ENCODE measurements at places on chromosomes 12 and 14.

DNA sequence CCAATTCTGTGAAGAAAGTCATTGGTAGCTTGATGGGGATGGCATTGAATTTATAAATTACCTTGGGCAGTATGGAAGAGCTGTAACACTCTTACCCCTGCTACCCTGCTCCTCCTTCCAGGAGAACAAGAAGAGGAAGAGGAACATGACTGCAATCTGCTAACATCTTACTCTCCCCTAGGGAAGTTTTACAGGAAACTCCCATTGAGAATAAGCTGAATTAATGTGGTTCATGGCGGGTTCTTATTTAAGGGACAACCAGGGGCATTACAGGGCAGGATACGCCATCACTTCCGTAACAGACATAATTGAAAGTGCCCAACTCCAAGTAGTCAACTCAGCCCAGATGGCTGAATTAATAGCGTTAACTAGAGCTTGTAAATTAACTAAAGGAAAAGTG, 9.4 kb upstream of the PSMC1 start:
- DNase-seq: no peak

- no peak for DNase-seq
Measured at GRCh38 chr12:78249578-78249977, 418.9 kb downstream of the NAV3 start.

- no peak for DNase-seq
Measured at GRCh38 chr12:108063192-108063591, 65.9 kb upstream of the WSCD2 start.

DNA sequence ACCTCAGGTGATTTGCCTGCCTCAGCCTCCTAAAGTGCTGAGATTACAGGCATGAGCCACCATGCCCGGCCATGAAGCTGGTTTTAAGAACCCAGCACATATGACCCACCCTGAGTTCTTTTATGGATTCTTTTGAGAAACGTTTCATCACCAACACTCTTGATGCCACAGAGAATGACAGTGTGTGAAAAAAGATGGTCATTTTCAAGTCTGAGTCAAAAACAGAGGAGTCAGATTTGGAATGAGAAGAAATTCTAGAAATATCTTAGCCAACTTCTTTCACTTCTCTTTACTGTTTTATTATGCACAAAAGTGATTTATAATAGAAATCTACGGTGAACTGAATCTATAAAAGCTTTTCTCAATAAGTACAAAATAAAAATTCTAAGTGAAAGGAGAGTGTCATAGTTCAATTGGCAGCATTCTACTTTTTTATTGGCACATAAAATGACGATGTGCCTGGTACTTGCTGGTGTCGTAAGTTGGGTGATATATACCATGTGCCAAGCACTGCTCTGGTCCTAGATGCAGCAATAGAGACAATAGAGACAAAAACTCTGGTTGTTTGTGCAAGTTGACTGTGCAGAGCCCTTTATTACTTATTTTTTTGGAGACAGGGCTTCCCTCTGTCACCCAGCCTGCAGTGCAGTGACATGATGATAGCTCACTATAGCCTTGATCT, 33.9 kb downstream of the CCDC177 start:
- DNase-seq: no peak

- no peak for DNase-seq
Measured at GRCh38 chr12:128818065-128819022, 5.4 kb downstream of the SLC15A4 start.

- no peak for DNase-seq
Measured at GRCh38 chr12:113287146-113287898, 47.6 kb downstream of the SLC8B1 start.

GRCh38 chr12:14650789-14651188, 45.6 kb downstream of the GUCY2C start:
- DNase-seq: no peak

GRCh38 chr12:42957561-42958290, 368.2 kb upstream of the PRICKLE1 start:
- DNase-seq: no peak

- DNase-seq: no peak
Measured at GRCh38 chr14:69715725-69716477, 51.0 kb upstream of the SRSF5 start.

- DNase-seq: no peak
Measured at GRCh38 chr12:49621651-49622500, 1.5 kb upstream of the PRPF40B start.

GRCh38 chr12:27821259-27821973, 41.4 kb upstream of the MANSC4 start:
- peak; percentile 36 for DNase-seq

DNA sequence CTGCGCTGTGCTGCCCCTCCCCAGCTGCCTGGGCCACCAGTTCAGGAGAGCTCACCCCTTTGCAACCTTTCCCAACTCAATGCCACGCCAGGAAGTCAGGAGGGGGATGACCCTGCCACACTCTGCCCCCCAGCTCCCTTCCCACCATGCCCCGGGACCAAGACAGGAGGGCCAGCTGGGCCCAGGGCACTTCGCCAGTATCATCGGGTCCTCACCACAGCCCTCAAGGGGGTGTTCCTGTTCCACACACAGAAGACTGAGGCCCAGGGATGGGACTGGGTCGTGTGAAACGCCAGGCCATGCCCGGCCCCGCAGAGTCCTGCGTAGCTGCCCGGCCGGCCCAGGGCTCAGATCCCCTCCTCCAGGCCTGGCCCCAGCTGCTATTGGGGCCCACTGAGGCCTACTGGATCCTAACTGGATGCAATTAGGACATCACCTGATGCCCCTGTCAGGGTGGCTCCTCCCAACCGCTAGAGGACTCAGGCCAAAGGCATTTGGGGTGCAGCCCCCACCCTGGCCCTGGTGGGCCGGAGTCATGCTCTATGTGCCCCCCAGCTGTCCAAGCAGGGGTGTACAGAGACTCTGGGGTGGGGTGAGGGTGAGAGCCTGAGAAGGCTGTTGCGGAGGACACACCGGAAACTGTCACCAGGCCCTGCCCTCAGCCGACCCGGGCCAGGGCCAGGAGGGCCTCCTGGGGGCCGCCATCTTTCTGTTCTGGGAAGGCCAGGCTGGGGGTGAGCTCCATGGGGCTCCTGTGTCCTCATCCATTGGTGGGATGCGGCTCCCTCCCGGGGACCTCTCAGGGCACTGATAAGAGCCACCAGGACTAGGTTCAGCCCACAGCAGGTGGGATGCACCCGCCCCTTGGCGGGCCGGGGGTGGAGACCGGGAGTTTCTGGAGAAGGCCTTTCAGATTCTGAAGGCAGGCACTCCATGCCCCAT, 29.3 kb upstream of the ANKRD9 start:
- no peak for DNase-seq

GRCh38 chr12:88985011-88985410, 367.3 kb downstream of the DUSP6 start:
- DNase-seq: no peak

DNA sequence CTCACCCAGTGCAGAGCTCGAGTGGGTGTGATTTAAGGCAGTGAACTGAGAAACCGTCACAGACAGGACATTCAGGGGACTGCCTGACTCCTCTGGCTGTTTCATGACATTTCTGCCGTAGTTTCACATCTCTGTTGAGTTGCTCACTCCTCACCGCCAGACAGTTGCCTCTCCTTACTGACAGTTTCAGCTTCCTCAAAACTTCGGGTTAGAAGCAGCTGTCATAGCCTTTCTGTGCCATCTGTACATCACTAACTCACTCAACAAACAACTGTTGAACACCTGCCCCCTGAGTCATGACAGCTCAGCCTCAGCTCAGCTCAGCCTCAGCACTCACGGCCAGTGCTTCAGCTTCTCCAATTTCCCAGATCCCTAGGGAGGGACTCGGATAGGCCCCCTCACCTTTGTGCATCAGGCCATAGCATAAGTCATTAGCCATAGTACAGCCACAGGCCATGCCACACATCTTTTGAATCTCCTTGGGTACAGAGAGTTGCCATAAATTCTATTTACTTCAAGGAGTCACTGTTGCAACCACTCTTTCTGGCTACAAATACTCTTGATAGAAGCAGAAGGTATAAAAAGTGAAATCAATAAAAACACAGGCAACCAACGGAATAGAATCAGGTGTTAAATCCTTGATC, 6.2 kb upstream of the SLC15A4 start:
- DNase-seq: no peak

- DNase-seq: peak; percentile 82
Measured at GRCh38 chr12:26113853-26114719, 10.8 kb downstream of the BHLHE41 start.

DNA sequence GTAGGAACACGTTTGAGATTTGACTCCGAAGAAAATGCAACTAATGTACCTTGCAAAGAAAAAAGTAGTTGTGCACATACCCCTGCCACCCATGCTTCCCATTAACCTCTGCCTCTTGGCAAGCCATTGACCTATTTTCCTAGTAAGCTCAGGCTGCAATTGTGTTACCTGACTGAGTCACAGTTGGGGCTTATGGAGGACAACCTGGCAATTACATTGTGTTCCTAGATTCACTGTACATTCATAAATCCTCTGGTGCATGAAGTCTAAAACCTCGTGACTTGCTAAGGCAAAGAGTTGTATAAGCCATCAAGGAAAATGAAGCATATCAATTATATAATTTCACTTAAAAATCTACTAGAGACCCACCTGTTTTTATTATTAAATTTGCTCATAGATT, 62.0 kb upstream of the DUSP6 start:
- DNase-seq: no peak

DNA sequence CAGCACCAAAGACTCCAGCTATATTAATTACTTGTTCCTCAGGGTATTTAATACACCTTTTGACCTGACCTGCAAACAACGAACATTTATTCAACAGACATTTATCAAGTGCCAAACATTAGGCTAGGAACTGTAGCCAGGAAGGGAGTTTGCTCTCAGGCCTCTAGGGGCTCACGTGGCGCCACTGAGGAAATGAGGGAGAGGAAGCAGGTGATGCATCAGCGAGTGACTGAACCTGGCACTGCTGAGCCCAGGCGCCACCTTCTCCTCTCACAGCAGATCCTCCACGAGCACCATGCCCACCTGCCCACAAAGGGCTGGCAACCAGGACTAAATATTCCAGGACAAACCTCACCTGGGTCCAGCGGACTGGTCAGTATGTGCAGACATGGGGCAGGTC, 50.2 kb downstream of the SETD3 start:
- DNase-seq: peak; percentile 21

- DNase-seq: no peak
Measured at GRCh38 chr12:26384536-26384935, 189.2 kb downstream of the SSPN start.

- no peak for DNase-seq
Measured at GRCh38 chr14:80047761-80048160, 163.5 kb downstream of the DIO2 start.

DNA sequence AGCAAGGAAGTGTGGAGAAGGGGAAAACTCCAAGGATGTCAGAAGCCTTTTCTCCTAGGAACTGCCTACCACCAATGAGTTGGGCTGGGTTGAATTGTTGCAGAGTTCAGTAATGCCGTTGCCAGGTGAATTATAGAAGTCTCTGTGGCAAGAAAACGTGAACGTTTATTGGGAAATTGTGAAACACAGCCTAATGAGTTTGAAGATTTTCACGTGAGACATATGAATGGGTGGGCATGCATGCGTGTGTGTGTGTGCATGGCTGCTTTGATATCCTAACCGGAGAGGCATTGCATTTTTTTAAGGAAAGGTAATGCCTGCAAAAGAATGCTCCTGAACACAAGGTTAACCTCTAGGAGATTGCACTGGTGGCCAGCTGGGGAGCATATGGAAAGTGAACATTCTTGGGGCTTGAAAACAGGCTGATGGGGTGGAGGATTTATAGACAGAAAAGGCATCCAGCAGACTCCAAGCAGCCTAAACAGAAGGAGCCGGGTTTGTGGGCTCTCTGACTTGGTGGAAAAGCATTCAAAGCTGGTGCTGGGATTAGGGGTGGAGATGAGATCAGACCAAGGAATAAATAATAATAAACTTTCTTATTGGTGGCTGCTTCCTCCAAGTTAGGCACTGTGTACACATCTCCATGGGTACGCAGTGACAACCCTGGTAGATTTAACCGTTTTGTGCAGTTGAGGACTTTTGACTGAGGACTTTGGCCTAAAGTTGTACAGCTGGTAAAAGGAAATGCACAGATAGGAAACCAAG, 67.8 kb downstream of the NTF3 start:
- DNase-seq: no peak

DNA sequence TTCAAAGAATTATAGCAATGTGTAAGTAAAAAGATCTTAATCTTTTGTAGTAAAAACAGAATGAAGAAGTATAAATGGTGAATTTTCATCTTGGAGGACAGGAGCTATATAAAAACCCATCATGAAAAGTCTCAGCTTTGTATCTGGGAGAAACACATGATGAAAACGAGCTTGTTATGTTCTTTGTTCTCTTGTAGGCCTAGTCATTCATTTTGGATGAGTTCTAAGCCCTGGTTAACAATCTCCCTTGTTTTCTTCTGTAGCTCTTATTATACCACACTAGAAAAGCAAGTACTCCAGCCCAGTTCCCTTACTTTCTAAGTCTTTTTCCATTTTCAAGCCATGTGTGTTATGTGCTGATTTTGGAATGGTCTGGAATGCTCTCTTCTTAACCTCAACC, 463.5 kb upstream of the RGS6 start:
- DNase-seq: no peak

GRCh38 chr14:89407856-89408255, 9.2 kb downstream of the FOXN3 start:
- no peak for DNase-seq

DNA sequence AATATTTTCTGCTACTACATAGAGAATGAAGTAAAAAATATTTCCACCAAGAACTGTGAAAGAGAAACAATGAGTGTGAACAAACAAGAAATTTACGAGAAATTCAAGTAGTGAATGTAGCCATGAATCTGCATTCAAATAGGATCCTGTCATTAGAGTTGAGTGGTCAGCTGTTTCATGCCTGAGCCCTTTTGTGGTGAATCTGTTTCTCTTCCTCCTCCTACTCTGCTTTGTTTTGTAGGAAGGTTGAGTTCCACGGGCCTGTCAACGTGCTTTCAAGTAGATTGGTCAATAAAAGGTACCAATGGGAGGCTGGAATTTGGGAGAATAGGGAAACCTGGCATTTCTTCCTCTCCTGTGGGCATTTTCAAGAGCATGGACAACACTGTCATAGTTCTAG, 1749.6 kb upstream of the FLRT2 start:
- DNase-seq: no peak

DNA sequence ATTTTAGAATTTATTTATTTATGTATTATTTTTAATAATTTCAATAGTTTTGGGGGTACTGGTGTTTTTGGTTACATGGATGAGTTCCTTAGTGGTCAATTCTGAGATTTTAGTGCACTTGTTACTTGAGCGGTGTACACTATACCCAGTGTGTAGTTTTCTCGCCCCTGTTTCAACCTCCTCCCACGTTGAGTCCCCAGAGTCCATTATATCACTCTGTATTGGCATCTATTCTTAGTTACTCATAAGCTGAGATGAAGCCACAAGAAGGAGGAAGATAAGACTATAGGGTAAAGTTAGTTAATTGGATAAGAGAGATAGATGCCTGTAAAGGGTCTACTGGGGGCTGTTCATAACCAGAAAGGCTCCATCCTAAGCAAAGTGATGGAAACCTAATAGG, 4.0 kb downstream of the C1S start:
- DNase-seq: no peak
